ENCODE measurements at places on chromosomes 4 and X. TPM values are rescaled to one million over a fixed set of nuclear protein-coding genes. Genes with fewer than 3 reads are reported as not detected.
A peak's percentile ranks its signal among the peaks of the same experiment; 100 is the strongest.

Gene PPP4R3C
- total RNA-seq = not detected

Gene ETDB
- total RNA-seq = not detected

DNA sequence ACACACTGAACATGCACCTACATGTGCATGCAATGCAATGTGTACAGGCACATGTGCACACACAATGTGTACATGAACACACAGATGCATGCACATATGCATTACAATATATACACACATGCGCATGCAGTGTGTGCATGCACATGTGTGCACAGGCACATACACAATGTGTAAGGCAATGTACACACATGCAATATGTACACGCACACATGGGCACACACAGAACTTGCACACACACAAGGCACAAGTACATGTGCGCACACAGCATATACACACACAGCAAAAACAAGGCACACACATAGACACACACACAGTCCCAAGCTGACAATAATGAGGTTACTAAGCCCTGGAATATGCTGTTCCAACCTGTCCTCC lies 76.3 kb downstream of the EVC2 start:
- H3K4me1 ChIP-seq = no peaks in the 10 kb centered on the region
- no peak overlapping the region for H3K4me3 ChIP-seq
- no peak overlapping the region for H3K27ac ChIP-seq
- no peaks in the 10 kb centered on the region for H3K27me3 ChIP-seq
- DNase-seq = no peak

DNA sequence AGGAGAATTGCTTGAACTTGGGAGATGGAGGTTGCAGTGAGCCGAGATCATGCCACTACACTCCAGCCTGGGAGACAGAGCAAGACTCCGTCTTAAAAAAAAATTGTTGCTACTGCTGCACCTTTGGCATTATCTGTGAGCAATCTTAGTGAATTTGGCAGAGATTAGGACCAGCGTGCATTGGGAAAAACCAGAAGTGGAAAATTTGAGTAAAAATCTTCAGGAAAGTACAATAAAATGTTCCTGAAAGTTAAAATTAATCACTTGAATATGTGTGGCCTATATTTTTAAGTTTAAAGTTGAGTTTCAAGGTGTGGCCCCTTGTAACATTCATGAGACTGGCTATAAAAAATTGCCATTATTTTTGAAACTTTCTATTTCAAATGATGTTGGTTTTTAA lies 85.1 kb downstream of the SPRY1 start:
- no peak overlapping the region for H3K4me3 ChIP-seq
- no peak overlapping the region for H3K27ac ChIP-seq
- no peak for DNase-seq
- no peaks in the 10 kb centered on the region for H3K36me3 ChIP-seq
- H3K27me3 ChIP-seq = no peaks in the 10 kb centered on the region

DNA sequence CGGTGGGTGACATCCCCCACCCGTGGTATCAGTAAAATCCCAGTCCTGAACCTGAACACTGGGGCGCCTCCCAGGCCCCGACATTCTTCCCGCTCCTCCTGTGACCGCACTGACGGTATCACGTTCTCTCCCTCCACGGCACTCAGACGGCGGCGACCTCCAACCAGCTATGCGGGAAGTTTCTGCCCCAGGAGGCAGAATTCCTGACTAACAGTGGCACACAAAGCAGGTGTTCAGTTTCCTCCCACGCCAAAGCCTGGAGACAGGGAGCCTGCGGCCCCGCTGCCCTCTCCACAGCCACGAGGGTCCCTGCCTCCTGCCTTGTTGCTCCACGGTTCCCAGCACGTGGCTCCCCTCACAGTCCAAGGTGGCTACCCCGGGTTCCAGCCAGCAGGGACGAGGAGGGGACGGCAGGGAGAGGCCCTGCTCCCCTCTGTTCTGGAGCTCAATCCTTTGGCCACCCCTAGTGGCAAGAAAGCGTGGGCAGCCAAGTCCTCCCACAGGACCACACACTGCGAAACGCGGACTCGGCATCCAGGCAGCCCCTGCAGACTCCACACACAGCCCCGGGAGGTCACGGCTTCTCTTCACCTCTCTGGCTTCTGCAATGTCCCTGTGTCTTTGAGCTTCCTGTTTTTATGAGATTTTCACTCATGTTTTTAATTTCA lies 15.2 kb downstream of the CTBP1 start:
- H3K36me3 ChIP-seq = no peaks in the 10 kb centered on the region
- no peaks in the 10 kb centered on the region for H3K27me3 ChIP-seq
- H3K4me1 ChIP-seq = no peaks in the 10 kb centered on the region
- H3K4me3 ChIP-seq = no peak overlapping the region
- peak; percentile 34 for DNase-seq

DNA sequence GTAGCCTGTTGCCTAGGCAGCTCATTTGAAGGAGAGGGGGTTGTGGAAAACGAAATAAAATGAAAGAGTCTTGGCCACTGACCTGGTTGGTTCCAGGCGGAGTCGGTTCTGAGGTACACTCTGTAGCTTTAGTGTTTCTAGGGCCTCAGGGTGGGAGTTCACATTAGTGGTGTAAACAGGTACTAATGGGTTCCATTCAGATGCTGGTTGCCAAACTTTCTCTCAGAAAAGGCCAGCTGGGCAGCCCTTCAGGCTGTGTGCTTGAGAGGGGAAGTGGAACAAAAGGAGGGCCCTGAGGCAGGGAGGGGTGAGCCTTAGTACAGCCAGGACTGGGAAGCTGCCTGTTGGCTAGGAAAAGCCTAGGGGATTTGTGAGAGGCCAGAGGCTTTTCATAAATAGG lies 24.8 kb downstream of the NHSL2 start:
- no peaks in the 10 kb centered on the region for H3K36me3 ChIP-seq
- no peak overlapping the region for H3K4me3 ChIP-seq
- H3K27ac ChIP-seq = no peak overlapping the region
- DNase-seq = no peak
- no peaks in the 10 kb centered on the region for H3K4me1 ChIP-seq
- peaks cover 20% of the 10 kb centered on the region for H3K27me3 ChIP-seq

- peaks cover 14% of the 10 kb centered on the region for H3K4me1 ChIP-seq
- H3K4me3 ChIP-seq = no peak overlapping the region
- DNase-seq = no peak
- peaks cover 11% of the 10 kb centered on the region for H3K27me3 ChIP-seq
- H3K36me3 ChIP-seq = no peaks in the 10 kb centered on the region
These were observed 52.8 kb downstream of the RBM47 start for GRCh38 chr4:40576651-40577480.

GRCh38 chr4:1757836-1758235 lies 35.3 kb upstream of the FGFR3 start:
- H3K36me3 ChIP-seq = no peaks in the 10 kb centered on the region
- DNase-seq = no peak
- no peaks in the 10 kb centered on the region for H3K4me1 ChIP-seq
- H3K27ac ChIP-seq = no peak overlapping the region
- no peak overlapping the region for H3K4me3 ChIP-seq

- H3K4me1 ChIP-seq = peaks cover under 1% of the 10 kb centered on the region
- H3K36me3 ChIP-seq = no peaks in the 10 kb centered on the region
- H3K27me3 ChIP-seq = no peaks in the 10 kb centered on the region
- DNase-seq = no peak
- H3K4me3 ChIP-seq = no peak overlapping the region
These were observed 8.8 kb downstream of the PLXNA3 start for GRCh38 chrX:154466907-154467306.

DNA sequence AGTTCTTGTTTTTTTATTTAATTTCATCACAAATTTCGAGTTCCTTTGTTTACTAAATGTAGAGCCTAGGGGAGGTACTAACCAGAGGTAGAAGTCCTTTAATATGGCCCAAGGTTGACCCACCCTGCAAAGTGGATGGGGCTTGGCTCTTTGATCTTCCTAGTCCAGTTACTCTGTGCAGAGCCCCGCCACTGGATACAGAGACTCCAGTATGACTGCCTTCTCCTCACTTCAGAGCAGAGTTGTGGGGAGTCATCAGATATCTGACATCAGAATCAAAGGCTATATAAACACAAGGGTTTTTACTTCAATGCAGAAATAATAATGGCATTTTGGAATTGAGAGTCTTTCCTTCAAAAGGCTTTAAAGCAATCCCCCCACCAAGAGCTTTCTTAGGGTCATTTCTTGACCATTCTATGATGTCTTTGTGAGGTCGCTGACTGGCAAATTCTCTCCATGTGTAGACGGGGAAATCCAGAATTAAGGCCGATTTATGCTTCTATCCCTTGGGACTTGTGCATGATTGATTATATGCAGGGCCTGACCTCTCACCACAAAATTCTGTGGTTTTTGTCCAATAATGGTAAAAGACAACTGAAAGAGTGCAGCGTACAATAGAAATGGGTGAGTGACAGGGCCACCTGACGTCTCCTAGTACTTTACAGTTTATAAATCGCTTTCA lies 88.3 kb upstream of the CITED1 start:
- no peak for DNase-seq
- H3K4me1 ChIP-seq = no peaks in the 10 kb centered on the region
- H3K4me3 ChIP-seq = no peak overlapping the region
- H3K36me3 ChIP-seq = no peaks in the 10 kb centered on the region
- H3K27ac ChIP-seq = no peak overlapping the region
- H3K27me3 ChIP-seq = peaks cover 2% of the 10 kb centered on the region
